IMR-90 (cell line): ENCODE measurements at places on chromosomes 1 and 21.

DNA sequence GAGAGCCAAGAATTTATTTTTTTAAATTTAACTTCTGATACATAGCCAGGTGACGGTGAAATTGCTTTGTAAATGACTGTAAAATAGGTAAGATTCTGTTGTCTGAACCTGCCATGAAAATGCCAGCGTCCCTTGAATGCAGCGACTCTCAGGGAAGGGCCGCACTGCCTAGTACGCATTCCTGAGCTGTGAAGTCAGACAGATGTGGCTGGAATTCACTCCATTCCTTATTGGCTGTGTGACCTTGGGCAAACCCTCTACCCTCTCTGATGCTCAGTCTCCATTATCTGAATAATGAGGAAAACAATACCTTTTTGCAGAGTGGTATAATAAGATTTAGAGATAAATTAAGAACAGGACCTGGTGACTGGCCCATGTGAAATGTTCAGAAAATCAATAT lies 167.1 kb upstream of the DAB1 start:
- no peak for DNase-seq

DNA sequence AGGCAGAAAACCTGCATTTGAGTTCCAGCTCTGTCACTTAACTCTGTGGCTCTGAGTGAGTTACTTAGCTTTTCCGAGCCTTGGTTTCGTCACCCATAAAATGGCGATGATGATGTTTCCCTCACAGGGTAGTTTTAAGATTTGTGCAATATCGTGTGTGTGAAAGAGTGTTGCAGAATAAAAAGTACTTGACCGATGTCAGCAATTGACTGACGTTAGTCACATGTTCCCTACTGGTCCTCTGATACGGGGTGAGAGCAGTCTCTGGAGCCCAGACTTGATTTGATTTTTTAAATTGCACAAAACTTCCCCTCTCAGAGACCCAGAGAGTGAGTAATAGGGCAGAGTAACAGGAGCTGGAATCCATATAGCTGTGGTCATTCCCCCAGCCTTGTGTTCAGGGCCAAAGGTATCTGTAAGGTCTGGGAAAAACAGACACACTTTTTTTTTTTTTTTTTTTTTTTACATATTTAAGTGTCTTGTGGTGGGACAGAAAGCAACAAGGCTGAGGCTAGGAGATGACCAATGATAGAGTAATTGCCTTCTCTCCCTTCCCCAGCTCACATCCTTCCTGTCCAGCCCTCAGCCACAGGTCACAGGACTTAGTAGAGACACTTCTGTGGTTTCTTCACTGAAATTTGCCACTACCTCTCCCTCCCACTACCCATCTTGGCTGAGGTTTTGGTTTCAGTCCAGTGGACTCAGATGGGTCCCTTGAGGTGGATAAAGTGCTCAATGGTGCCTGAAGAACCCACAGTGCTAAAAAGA lies 2.0 kb downstream of the FCER1G start:
- peak; percentile 86 for DNase-seq

DNA sequence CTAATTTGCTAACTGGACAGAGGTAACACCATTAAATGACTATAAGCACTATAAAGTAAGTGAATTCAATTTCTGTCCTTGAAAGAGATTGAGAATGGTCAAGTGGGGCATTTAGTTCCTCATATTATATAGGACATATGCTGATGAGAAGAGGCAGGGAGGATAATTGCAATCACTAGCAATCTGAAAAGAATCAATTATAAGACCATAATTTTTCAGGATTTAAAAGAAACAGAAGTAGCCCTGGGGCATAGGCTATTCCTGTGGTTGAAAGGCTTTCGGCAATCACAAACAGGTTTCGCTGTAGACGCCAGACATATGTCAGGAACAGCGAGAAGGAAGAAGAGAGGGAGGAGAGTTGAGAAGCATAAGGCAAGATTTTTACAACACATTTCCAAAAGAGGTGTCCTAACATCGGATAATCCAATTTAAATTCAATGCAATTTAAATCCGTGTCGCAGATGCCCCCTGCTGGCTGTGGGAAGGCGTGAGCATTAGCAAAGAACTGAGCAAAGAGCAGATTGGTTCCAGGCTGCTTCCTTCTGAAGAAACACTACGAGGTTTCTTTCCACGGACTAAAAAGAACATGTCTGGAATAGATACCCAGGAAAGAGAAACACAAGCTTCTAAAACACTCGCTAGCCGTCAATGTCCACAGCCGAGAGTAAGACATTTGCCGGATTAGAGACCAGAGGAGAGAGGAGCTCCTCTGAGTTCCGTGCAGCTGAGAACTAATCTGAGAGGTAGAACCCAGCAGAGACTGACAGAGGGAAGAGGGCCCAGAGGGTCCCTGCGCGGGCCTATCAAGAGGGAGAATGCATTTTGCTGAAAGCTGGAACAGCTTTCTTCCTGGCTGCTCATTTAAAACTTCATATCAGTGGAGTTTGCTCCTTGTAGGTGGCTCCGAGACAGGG lies 27.9 kb downstream of the RGS5 start:
- peak; percentile 65 for DNase-seq

DNA sequence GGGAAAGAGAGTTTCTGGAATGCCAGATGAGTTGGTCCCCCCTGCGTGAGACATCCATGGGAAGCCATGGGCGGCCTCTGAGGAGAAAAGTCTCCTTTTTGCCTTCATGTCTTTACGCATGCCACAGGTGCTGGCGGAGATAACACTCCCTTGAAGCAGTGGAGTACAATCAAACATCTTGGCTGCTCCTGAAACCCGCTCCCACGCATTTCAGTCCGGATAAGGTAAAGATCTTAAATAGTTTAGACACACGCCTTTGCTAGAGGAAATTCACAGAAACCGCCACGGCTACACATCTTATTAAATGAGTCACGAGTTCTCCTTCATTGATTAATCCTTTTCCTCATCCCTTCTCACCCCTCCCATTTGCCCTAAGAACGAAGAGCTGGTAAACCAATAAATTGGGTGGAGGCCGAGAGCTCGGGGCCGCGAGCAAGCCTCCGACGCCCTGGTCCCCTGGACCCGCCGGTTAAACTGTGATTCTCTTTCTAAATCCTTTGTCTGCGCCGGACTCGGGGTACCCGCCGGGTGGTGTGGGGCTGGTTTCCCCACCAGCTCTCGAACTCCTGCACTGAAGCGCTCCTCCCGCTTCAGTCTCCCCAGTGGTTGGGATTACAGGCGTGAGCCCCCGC lies 6.6 kb upstream of the ZNF669 start:
- DNase-seq: peak; percentile 6

DNA sequence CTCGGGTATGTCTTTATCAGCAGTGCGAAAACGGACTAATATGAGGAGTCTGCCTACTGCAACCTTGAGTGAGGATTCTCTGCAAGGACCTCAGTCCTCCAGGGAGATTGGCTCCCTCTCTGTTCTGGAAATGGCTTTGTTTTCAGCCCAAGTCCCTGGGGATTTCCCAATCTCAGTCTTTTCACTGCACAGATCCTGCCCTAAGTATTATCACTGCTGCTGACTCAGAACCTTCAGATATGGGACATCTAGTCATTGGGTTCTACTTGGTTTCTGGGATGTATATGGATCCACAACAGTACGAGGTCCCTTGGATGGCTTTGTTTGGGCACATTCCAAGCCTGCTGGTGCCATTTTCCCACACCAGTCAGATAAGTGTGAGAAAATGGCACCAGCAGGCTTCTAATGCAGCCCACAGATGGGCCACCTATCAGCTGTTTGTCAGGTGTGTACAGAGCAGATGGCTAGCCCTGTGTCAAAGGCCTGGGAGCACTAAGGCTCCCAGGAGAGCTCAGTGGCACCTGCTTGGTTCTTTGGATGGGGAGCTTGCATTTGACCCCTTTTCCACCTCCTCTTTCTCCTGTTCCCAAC lies 27.4 kb downstream of the ELF3 start:
- DNase-seq: peak; percentile 72

- no peak for DNase-seq
These were observed 57.7 kb downstream of the RGSL1 start for GRCh38 chr1:182507685-182508084.

DNA sequence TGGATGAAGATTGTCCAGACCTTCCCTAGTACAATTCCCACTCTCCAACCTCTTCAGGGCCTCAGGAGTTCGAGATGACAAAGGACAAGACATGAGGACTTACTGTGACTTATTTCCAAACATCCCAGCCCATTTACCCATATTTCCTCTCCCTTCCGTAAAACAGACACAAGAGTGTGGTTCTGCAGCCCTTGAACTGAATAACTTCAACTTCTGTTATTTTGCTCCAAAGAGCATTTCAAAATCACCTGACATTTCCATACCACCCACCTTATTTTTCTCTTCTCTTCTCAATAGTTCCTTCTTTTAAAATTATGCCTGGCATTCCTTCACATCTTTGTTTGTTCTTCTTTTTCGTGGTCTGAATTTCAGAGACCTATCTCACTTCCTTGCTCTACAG lies 8.7 kb upstream of the OR10K2 start:
- DNase-seq: no peak

DNA sequence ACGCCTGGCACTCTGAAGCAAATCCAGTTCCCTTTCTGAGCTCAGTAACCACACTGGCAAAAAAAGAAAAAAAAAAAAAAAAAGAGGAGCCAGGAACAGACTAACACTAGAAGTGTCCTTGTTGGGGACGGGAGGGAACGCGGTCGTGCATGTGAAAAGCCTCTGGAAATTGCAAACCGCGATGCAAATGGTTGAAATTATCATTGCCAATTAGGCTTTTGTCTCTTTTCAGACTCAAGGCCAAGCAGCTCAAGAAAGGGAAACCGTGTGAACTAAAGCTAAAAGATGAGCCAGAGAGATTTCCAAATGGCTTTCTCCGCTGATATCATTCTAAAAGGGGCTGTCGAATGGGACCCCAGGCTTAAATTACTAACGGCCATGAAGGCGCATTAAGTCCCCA lies 13.5 kb downstream of the TRABD2B start:
- DNase-seq: no peak

DNA sequence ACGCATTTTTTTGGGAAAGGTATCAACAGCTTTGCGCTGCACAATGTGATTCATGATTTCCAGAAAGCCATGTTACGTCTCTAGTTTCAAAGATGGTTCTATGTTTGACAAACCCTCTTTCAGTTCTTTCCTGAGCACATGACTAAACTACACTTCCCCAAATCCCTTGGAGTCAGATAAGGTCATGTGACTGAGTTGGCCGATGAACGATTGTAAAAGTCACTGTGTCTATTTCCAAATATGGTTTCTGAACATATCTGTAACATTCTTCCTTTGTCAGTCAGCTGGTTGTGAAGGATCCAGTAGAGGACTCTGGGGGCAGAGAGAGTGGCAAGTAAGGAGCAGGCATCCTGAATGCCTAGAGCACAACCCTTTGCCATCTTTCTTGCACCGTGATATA lies 35.4 kb downstream of the TMPRSS15 start:
- no peak for DNase-seq

GRCh38 chr1:226646870-226647449 lies 92.1 kb downstream of the ITPKB start:
- no peak for DNase-seq

GRCh38 chr1:157775101-157775870 lies 1.6 kb downstream of the FCRL2 start:
- DNase-seq: no peak

DNA sequence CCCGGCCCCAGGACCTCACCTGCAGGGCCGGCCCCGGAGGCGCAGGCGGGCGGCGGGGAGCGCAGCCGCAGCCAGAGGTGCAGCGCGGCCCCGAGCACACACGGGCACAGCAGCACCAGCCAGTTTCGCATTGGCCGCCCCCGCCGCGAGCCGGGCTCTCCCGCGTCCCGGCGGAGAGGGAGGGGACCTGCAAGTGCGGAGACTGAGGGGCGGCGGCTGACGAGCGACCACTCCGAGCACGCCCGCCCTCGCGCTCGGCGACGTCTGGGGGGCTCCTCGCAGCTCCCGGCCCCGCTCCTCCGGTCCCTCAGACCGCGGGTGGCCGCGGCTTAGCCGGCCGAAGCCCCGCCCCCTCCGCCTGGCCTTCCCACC lies at the start of gene B3GALNT2:
Gene B3GALNT2 (minus strand): TSS at position 331 of the 372 bp plus-strand sequence. CDS start 200 bp downstream, at position 131.
- DNase-seq: no peak
